Muscle of back (tissue), 13 donors: ENCODE measurements at places on chromosomes 2 and 18.

- no peak for DNase-seq
These were observed 466.4 kb upstream of the ACVR2A start for GRCh38 chr2:147378403-147378802.

- no peak for DNase-seq
These were observed 111.3 kb upstream of the CAVIN2 start for GRCh38 chr2:191957996-191958860.

GRCh38 chr2:8296306-8296705 is 385.6 kb upstream of the ID2 start:
- no peak for DNase-seq

GRCh38 chr2:99444222-99444621 is 45.6 kb downstream of the REV1 start:
- no peak for DNase-seq

GRCh38 chr2:19361325-19361990 is 3.0 kb upstream of the OSR1 start:
- no peak for DNase-seq

GRCh38 chr2:45320956-45321355 is 290.1 kb downstream of the SRBD1 start:
- DNase-seq = no peak

DNA sequence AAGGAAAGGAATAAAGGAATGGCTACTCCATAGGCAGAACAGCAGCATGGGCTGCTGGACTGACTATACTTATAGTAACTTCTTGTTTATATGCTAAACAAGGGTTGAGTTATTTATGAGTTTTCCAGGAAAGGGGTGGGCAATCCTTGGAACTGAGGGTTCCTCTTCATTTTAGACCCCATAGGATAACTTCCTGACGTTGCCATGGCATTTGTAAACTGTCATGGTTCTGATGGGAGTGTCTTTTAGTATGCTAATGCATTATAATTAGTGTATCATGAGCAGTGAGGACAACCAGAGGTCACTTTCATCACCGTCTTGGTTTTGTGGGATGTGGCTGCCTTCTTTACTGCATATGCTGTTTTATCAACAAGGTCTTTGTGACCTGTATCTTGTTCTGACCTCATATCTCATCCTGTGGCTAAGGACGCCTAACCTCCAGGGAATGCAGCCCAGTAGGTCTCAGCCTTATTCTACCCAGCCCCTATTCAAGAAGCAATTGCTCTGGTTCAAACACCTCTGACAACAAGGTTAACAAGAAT is 98.6 kb upstream of the CABLES1 start:
- DNase-seq = no peak

GRCh38 chr2:113053666-113054065 is 999 bp upstream of the IL36B start:
- DNase-seq = no peak

DNA sequence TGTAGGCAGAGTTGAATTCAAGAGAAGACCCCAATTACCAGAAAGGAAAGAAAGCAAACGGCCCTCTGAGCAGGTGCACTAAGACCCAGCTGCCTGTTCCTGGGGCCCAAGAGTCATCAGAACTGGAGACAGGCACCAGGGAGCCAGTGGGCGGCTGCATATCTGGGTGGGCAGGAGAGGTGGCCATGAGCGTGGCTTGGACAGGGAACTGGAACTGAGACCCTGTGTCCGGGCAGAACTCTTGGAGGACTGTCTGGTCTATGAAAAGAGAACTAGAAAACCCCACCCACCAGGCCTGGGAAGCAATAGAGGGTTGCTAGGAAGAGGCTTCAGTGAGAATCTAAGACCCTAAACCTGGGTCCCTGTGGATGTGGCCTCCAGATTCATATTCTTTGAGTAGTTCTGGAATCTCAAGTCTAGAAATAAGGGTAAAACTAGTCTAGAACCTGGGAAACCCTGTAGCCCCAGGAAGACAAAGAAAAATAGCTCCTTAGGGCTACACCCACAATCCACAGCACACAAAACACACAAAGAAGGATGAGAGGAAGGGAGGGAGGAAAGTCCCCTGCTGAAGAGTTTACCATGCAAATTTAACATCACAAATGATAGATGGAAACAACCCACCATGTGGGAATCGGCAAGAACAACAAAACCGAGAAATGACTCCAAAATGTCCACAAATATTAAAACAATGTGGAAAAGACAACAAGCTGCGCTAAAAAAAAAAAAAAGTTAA is 147.0 kb downstream of the HDAC4 start:
- no peak for DNase-seq

- DNase-seq = no peak
These were observed 23.2 kb downstream of the KCNF1 start for GRCh38 chr2:10934979-10935350.

DNA sequence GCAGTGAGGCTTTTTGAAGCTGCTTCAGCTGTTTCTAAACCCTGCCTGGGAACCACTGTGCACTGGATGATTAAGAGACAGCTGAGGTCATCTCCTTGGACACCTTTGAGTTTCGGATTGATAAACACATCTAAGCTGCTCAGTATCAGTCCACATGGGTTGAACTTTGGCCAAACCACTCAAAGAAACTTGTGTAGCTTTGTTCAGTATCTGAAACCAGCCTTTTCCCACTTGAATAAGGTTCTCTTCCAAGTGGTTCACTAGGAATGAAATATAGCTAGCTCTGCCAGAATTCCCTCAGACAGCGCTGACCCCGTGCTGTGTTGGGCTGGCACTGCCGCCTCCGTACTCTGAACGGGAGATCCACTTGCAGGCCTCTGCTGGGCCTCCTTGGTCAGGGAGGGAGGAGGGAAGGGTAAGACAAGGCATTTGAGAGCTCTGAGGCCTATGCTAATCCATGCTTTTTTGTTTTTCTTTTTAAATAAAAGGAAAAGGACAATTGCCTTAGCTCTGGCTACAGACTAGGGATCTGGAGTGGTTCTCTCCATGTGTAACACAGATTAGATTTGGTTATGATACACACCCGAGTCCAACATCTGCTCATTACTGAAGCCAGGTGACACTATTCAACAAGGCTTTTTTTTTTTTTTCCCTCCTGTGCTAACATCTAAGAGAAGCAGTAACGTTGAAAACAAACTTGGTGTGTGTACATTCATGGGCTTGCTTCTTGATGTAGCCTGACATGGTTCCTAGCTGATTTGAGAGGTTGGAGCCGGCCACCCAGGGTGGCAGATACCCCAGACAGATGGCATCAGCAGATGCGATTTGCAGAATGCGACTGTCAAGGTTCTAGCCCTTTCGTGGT is 67.7 kb downstream of the NCK2 start:
- DNase-seq = no peak

DNA sequence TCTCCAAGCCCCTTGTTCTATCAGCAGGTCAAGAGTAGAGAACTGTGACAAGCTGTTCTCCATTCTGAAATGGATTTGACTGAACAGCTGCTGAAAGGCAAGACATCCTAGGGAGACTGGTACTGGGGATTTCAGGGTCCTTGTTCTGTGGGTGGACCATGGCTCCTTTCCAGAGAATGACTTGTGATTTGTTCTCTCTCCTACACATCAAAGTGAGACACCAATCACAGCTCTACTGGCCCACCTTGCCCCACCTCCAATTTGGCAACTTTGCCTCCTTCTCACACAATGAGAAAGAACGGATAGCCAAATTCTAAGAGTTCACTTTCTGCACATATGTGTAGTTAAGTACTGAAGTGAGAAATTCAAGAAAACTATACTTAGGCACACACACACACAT is 67.4 kb downstream of the BCL11A start:
- DNase-seq = no peak

- DNase-seq = no peak
These were observed 53.5 kb upstream of the ID2 start for GRCh38 chr2:8628179-8628865.

- DNase-seq = no peak
These were observed 119.0 kb upstream of the TMEFF2 start for GRCh38 chr2:192313773-192314172.

GRCh38 chr2:28543316-28544035 is 47.6 kb downstream of the PLB1 start:
- peak; percentile 71 for DNase-seq

DNA sequence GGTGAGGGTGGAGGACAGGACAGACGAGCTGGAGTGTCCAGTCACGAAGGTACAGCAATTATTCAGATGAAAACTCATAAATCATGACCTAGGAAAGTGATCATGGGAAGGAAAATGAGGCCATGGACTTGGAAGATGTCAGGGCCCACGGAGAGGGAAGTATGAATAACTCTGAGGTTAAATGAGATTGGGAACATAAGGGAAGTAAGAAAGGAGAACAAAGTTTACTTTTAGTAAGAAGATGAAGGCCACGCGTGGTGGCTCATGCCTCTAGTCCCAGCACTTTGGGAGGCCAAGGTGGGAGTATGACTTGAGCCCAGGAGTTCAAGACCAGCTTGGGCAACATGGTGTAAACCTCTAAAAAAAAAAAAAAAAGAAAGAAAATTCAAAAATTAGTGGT is 56.2 kb downstream of the AQP4 start:
- no peak for DNase-seq

GRCh38 chr2:149738767-149739166 is 151.2 kb upstream of the MMADHC start:
- DNase-seq = no peak

DNA sequence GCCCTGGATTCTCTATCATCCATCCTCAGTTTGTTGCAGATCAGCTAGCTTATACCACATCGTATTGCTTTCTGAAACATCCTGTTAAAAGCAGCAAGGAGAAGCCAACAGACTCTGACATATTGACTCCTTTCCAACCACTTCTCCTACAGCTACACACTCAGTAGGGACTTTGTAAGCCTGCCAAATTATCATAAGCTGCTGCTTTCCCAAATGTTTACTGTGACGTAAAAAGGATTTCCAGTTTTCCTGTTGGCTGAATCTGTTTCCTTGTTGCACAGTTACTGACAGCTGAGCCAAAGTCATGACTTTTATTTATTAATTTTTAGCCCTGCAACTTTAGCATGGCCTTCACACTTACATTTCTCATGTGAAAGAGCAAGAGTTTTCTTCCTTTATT is 294.3 kb downstream of the KCNJ3 start:
- peak; percentile 50 for DNase-seq
